Omental fat pad (tissue), 4 donors: ENCODE measurements at places on chromosomes 11 and 22.

DNA sequence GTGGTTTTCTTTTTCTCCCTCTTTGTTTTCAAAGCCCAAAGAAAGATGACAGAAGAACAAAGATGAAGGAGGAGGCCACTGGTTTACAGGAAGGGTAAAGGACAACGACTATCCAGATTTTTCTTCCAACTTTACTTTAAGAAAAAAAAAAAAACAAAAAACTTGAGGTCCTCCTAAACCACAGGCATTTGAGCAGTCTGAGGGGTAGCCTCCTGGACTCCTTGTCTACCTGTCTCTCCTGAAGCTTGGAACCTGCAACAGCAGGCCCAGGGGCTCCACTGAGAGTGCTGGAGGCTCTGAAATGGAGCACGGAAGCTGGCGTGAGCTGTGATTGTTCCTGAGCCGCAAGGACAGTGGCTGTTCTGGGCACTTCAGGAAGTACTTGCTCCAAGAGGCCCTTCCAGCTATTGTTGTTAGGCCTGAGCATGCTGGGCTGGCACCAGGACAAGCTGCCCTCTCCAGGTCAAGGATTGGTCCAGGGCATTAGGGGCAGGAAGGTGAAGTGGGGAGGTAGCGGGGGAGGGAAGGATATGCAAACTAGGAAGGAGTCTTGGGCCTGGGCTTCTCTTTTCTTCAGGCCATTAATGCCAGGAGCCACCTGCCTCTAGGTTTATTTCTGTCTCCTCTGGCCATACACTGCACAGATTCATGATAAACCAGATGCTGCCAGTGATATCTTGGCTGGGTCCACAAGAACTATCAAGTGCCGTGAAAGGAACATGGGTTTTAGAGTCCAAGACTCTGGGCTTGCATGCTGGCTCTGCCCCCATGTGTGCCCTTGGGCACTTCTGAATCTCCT, 147.3 kb downstream of the CCDC34 start:
- DNase-seq: no peak

DNA sequence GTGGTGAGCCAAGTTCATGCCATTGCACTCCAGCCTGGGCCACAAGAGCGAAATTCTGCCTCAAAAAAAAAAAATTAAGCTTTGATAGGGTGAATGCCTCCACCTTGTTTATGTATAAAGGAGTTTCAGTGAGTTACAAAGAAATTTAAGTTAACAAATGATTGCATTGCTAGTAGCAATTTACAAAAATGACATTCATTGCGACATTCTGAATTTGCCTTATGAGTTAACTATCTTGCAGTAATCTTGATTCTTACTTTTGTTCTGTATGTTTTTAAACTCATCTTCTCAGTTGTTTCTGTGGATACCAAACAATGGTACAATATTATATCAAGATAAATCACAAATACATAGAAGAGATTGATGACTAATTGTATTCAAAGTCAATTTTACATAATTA, 207.0 kb downstream of the DDX10 start:
- no peak for DNase-seq

GRCh38 chr11:73147771-73148681, 5.9 kb upstream of the FCHSD2 start:
- DNase-seq: no peak

DNA sequence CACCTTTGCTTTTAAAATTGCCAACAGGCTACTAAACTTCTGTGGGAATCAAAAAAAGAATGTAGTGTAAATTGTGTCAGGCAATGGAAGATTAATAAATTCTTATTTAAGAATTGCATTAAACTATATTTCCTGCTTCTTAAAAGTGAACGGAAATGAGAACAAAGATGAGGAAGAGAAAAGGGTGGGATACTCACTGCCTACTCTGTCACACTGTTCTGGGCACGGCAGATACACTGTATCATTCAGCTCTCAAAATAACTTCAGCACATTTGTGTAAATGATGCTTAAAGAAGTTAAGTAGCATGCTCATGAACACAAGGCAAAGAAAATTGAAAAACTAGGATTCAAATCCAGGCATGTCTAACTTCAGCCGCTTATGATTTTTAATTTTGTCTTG, 218.7 kb downstream of the DCDC1 start:
- DNase-seq: no peak

DNA sequence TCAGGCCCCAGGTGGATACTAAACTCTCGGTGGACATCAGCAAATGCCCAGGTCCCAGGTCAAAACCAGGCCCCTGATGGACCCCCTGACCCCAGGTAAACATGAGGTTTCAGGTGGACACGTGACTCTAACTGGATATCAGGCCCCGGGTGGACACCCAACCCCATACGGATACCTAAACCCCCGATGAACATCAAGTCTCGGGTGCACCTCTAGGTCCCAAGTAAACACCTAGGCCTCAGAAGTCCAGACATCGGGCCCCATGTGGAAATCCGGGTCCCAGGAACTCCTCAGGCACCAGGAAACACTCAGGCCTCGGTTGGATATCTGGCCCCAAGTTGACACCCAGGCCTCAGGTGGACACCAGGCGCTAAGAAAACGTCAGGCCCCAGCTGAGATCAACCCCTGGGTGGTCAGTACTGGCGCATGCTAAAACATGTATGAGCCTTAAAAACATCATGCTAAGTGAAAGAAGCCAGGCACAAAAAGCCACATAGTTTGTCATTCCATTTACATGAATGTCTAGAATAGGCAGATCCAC, 54.4 kb upstream of the SEPTIN5 start:
- no peak for DNase-seq

GRCh38 chr22:49522582-49523373, 304.9 kb downstream of the BRD1 start:
- DNase-seq: no peak

GRCh38 chr11:70145841-70146240, 57.3 kb upstream of the FADD start:
- no peak for DNase-seq

- no peak for DNase-seq
Observed at GRCh38 chr22:29480512-29481264, 670 bp downstream of the NEFH start.

GRCh38 chr11:103683576-103683975, 352.9 kb upstream of the DDI1 start:
- DNase-seq: no peak

GRCh38 chr22:19961868-19962245, 20.2 kb upstream of the TXNRD2 start:
- no peak for DNase-seq

DNA sequence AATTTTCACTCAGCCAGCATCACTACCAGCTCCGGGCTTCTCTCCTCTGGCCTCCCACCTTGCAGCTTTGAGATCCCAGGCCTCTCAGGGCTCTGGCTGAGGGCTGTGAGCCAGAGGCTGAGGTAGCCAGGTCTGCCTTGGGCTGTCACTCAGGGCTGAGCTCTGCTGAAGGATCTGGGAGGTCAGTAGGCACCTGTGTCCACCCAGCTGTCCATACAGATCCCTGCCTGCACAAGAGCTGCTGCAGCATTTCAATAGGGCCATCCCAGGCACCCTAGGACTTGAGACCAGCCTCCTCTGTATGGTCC, 12.6 kb downstream of the KCNQ1OT1 start:
- DNase-seq: no peak

- DNase-seq: no peak
Observed at GRCh38 chr11:46160100-46160499, 38.8 kb upstream of the PHF21A start.

GRCh38 chr11:35107861-35108260, 31.1 kb upstream of the CD44 start:
- no peak for DNase-seq

DNA sequence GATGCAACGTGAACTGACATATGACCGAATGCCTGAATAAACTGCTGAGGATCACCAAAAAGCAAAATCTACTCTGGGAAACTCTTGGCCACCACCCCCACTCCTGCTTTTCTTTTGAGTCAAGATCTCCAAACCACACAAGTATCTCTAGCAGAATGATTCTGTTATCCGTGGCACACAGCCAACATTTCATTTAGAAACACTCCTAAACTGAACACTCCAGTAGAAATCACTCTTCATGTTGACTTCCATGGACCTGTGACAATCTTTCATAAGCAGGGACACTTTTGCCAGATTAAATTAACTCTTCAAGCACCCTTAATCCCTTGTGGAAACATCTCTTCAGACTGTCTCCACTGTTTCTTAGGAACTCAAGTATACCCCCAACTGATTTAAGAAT, 44.4 kb downstream of the VSIG10L2 start:
- DNase-seq: no peak

DNA sequence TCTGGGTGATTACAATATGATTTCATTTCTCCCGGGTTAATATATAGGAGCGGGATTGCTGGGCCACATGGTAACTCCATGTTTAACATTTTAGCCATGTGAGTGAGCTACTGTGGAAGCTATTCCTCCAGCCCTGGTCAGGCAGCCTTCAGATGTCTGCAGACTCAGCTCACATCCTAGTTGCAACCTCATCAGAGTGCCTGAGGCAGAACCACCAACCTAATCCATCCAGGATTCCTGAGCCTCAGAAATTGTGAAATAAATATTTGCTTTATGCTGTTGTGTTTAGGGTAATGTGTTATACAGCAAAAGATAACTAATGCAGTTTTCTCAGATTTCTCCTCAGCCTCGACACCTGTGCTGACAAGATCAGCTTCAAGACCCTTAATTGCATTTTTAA, 676.8 kb downstream of the OPCML start:
- no peak for DNase-seq

DNA sequence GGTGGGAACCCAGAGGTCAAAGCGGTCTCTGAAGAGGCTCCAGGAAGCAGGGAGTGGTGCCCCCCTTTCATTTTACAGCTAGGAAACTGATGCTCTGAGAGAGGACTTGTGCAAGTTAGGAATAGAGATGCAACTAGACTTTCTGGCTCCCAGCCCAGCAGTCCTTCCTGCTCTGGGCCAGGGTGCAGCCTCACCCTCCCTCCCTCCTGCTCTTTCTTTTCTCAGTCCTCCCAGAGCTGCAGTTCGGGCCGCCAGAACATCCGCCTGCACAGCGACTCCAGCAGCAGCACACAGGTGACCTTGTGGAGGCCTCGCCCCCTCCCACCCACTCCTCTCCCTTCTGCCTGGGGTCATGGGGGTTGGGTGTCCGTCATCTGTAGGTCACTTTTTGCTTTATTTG, 51.5 kb downstream of the LHFPL7 start:
- DNase-seq: no peak

DNA sequence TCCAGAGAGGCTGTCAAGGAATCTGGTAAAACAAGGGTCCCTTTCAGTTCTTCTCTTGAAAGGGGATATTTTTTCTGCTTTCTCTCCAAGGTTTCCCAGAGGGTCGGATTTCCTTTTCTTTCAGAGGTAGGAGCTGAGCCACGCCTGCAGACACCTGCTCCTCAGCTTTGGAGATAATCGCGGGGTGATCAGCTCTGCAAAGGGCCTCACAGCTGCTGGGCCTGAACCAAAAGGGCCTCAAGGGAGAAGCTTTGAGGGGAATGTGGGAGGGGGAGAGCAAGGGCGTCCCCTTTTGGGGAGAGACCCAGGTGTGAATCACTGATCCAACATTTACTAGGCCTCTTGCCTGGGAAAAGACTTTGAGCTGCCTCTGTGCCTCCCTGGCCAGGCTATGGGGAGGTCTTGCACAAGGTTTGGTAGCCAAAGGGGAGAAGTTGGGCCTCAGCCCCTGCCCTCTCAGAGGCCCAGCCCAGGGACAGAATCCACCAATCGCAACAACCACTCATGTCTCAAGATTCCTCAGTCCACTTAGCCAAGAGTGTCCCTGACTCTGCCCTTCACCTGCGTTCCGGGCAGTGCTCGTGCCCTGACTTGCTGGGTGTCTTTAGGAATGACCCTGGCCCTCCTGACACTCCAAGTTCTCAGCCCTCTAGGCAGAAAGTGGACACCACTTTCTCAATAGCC, 14.0 kb upstream of the TP53I11 start:
- no peak for DNase-seq

DNA sequence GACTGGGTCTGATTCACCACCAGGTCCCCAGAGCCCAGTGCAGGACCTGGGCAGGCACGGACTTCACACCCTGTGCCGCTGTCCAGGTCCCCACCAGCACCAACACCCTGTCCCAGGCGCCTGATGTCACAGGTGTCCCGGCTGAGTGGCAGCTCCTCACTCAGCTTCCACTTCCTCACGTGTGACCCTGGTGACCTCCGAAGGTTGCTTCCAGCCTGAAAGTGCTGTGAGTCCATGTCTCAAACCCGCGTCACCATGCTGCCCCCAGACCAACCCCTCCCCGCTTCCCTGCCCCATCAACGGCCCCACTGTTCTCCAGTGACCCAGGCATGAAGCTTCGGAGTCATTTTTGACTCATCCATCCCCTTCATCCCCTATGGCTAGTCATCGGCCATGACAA, 25.7 kb upstream of the PICK1 start:
- no peak for DNase-seq

GRCh38 chr22:27348634-27349033, 452.9 kb downstream of the MN1 start:
- DNase-seq: no peak

DNA sequence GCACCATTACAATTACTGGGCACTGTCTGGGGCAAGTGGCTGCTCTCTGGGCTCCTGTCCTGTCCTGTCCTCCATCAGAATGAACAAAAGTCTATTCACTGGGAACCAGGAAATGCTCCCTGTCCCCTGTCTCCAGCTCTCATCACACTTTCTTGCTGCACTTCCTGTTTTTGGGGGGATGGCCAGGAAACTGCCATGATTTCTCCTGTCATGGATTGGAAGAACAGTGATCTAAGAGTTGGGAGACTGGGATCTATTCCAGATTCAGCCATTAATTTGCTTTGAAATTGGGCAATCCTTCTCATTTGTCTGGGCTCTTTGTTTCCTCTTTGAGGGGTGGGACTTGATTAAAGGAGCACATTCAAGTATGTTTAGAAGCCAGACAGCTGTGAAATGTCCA, 61.4 kb upstream of the KIRREL3 start:
- DNase-seq: no peak

DNA sequence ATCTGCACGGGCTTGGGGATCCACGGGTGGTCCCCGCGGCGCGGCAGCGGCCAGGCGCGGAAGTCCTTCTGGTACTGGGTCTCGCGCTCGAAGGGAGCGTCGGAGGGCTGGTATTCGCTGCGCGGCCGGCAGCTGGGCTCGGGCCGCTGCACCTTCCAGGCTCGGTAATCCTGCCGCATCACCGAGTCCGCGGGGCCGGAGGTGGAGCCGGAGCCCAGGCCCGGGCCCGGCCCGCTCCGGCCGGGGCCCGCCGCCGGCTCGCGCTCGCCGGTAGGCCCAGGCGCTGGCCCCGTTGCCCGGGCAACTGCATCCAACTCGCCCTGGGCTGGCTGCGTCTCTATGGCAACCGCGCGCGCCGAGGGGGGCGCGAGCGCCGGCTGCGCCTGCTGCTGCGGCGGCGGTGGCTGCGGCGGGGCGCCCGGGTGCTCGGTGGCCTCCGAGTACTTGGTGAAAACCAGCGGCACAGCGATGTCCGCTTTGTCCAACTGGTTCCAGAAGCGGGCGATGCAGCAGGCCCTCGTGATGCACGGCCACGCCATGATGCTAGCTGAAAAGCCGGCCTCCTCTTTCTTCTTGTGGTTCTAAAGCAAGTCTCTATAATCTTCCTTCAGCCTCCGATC, 897 bp downstream of the MAP6 start:
- DNase-seq: no peak

- no peak for DNase-seq
Observed at GRCh38 chr22:42138972-42139371, 8.4 kb upstream of the CYP2D6 start.

GRCh38 chr11:130999992-131000770, 83.9 kb upstream of the SNX19 start:
- no peak for DNase-seq

- DNase-seq: no peak
Observed at GRCh38 chr11:91220476-91221202, 997.8 kb upstream of the CHORDC1 start.
